Smooth muscle cell of trachea (primary cell): ENCODE measurements at places on chromosomes 3 and 15. TPM values are rescaled to one million over a fixed set of nuclear protein-coding genes. Genes with fewer than 3 reads are reported as not detected.

The EPHA6 gene
- not detected in 2 replicates for total RNA-seq

The PLSCR4 gene
- total RNA-seq, result 20.3 and 21.7 TPM in 2 replicates

The PARP15 gene
- total RNA-seq, result 0.17 and 0.87 TPM in 2 replicates

The GOLGA8M gene
- 0.73 and 1.2 TPM in 2 replicates for total RNA-seq

The ANKUB1 gene
- not detected in 2 replicates for total RNA-seq

The AMT gene
- total RNA-seq, result 1.2 and 3.2 TPM in 2 replicates

The MYRIP gene
- 0.73 TPM in 1 of 2 replicates, not detected in the other for total RNA-seq

The FSTL1 gene
- 752 and 963 TPM in 2 replicates for total RNA-seq

The ARL13B gene
- total RNA-seq, result 7.0 and 7.9 TPM in 2 replicates

The ZNF501 gene
- total RNA-seq, result 6.3 and 7.6 TPM in 2 replicates

The MANF gene
- total RNA-seq, result 57.1 and 70.0 TPM in 2 replicates

The HIGD2B gene
- 0.15 TPM in 1 of 2 replicates, not detected in the other for total RNA-seq

The DHX36 gene
- total RNA-seq, result 43.3 and 65.5 TPM in 2 replicates

The CCNB2 gene
- total RNA-seq, result 5.1 and 71.3 TPM in 2 replicates

The CFAP91 gene
- 0.33 and 0.44 TPM in 2 replicates for total RNA-seq

The ARGFX gene
- total RNA-seq, result not detected in 2 replicates

The SEMA3G gene
- total RNA-seq, result under 0.01 and 0.15 TPM in 2 replicates

The LARP6 gene
- 69.6 and 110 TPM in 2 replicates for total RNA-seq

The CSPG5 gene
- total RNA-seq, result under 0.01 and 0.44 TPM in 2 replicates

The IQCH gene
- 4.5 and 8.7 TPM in 2 replicates for total RNA-seq

The EXD1 gene
- total RNA-seq, result under 0.01 TPM in 1 of 2 replicates, not detected in the other

The SI gene
- total RNA-seq, result not detected in 2 replicates

The DNAH12 gene
- total RNA-seq, result under 0.01 and 0.17 TPM in 2 replicates

The SLC22A13 gene
- total RNA-seq, result 0.73 and 1.2 TPM in 2 replicates

The PAK6 gene
- total RNA-seq, result under 0.01 and 0.29 TPM in 2 replicates

The BFSP2 gene
- not detected in 2 replicates for total RNA-seq

The SNX22 gene
- total RNA-seq, result 0.50 and 0.58 TPM in 2 replicates

The HYAL1 gene
- 4.2 and 6.1 TPM in 2 replicates for total RNA-seq

The HTR3E gene
- total RNA-seq, result not detected in 2 replicates

The C2CD4A gene
- total RNA-seq, result not detected in 2 replicates

The HES1 gene
- total RNA-seq, result 0.44 and 2.0 TPM in 2 replicates

The WNT7A gene
- not detected in 2 replicates for total RNA-seq

The TMEM212 gene
- not detected in 2 replicates for total RNA-seq

The CFAP100 gene
- not detected in 2 replicates for total RNA-seq
